Peyer's patch (tissue), 4 donors: ENCODE measurements at places on chromosomes 16 and 17. TPM values are rescaled to one million over a fixed set of nuclear protein-coding genes. Genes with fewer than 3 reads are reported as not detected.

- no peak overlapping the region for H3K4me3 ChIP-seq
- no peak for DNase-seq
Observed at GRCh38 chr17:82108961-82109475, 11.0 kb upstream of the FASN start.

- H3K4me3 ChIP-seq: no peak overlapping the region
- peak overlapping the region; percentile 86 for H3K27ac ChIP-seq
- DNase-seq: peak; percentile 61
Observed at GRCh38 chr17:79007504-79008381, 1.8 kb downstream of the CANT1 start.

DNA sequence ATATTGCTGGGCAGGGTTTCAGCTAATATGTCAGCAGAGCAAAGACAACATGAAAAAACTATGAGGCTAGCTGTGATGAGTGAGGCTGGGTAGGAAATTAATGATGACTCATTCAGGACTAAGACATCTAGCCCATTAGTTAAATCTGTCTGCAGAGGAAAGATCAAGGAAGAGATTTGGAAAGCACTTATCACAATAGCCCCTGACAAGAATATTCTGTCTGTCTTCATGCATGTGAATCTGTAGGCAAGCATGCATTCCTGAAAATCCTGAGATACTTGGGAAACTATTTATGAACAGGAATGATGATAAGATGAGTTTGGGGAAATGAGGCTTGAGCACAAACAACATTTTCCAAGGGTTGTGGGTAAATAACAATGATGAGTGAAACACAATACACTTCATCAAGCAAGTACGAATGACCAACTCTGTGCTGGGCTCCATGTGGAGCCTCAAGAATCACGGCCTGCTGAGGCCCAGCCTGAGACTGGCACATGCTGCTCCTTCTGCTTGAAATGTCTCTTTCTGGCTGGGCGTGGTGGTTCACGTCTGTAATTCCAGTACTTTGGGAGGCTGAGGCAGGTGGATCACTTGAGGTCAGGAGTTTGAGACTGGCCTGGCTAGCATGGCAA lies 96.5 kb upstream of the ASIC2 start:
- no peak overlapping the region for H3K4me3 ChIP-seq
- H3K36me3 ChIP-seq: no peaks in the 10 kb centered on the region
- H3K27ac ChIP-seq: no peak overlapping the region
- no peak for DNase-seq
- H3K4me1 ChIP-seq: no peaks in the 10 kb centered on the region

- no peaks in the 10 kb centered on the region for H3K27me3 ChIP-seq
- no peak overlapping the region for H3K27ac ChIP-seq
- no peak for DNase-seq
- no peaks in the 10 kb centered on the region for H3K4me1 ChIP-seq
- H3K36me3 ChIP-seq: no peaks in the 10 kb centered on the region
- no peak overlapping the region for H3K4me3 ChIP-seq
Observed at GRCh38 chr16:61014869-61015268, 1021.4 kb downstream of the CDH8 start.

- DNase-seq: no peak
- no peaks in the 10 kb centered on the region for H3K27me3 ChIP-seq
- peak overlapping the region; percentile 61 for H3K27ac ChIP-seq
- H3K4me1 ChIP-seq: peaks cover 3% of the 10 kb centered on the region
Observed at GRCh38 chr17:82239926-82240505, 11.2 kb downstream of the SLC16A3 start.

GRCh38 chr17:37368577-37368976 lies 7.2 kb upstream of the C17orf78 start:
- H3K4me3 ChIP-seq: no peak overlapping the region
- no peaks in the 10 kb centered on the region for H3K27me3 ChIP-seq
- no peaks in the 10 kb centered on the region for H3K4me1 ChIP-seq
- DNase-seq: no peak
- H3K36me3 ChIP-seq: no peaks in the 10 kb centered on the region
- no peak overlapping the region for H3K27ac ChIP-seq

DNA sequence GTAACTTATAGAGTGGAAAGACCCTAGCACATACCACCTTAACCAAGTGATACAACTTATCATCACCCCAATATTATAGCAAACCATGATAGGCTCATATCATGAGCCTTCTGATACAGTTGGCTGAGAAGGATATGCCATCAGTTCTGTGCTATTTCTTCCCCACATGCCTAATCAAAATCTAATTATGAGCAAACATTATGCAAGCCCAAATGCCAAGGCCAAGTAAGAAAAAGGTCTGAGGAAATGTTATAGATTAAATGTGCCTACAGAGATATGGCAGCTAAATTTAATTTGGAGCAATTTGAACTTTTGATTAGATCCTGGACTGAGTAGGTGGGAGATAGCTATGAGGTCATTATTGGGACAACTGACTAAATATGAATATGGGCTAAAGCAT lies 225.9 kb upstream of the PMFBP1 start:
- no peaks in the 10 kb centered on the region for H3K4me1 ChIP-seq
- no peak overlapping the region for H3K27ac ChIP-seq
- DNase-seq: no peak
- no peaks in the 10 kb centered on the region for H3K36me3 ChIP-seq
- no peaks in the 10 kb centered on the region for H3K27me3 ChIP-seq

- H3K4me1 ChIP-seq: no peaks in the 10 kb centered on the region
- no peaks in the 10 kb centered on the region for H3K27me3 ChIP-seq
- DNase-seq: no peak
- H3K36me3 ChIP-seq: no peaks in the 10 kb centered on the region
Observed at GRCh38 chr17:79629548-79630049, 18.7 kb upstream of the RBFOX3 start.

DNA sequence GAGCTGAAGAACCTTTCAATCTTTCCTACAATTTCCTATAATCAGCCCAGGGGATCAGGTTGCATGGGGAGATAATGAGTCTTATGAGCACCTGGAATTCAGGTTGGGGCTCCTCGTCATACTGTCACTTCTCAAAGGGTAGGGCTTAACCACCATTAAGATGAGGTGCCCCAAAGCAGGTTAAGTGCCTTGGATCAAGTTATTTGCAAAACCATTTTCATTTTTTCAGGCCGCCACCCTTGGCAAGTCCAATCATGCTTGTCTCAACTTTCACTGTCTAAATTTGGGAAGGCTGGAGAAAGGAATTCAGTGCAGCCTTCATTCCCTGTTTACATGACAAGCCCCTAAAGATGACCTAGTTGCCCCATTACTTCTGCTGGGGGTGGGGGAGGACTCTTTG lies 44.9 kb upstream of the TANGO6 start:
- DNase-seq: no peak
- H3K4me1 ChIP-seq: peaks cover 4% of the 10 kb centered on the region
- no peak overlapping the region for H3K27ac ChIP-seq
- no peaks in the 10 kb centered on the region for H3K27me3 ChIP-seq

GRCh38 chr17:41667280-41668041 lies 21.2 kb upstream of the EIF1 start:
- no peaks in the 10 kb centered on the region for H3K36me3 ChIP-seq
- no peak overlapping the region for H3K27ac ChIP-seq
- no peaks in the 10 kb centered on the region for H3K27me3 ChIP-seq
- H3K4me1 ChIP-seq: peaks cover 8% of the 10 kb centered on the region
- no peak for DNase-seq

GRCh38 chr16:24534620-24535019 lies 4.7 kb upstream of the RBBP6 start:
- H3K4me3 ChIP-seq: no peak overlapping the region
- H3K4me1 ChIP-seq: no peaks in the 10 kb centered on the region
- H3K27ac ChIP-seq: no peak overlapping the region
- H3K36me3 ChIP-seq: no peaks in the 10 kb centered on the region
- DNase-seq: no peak

GRCh38 chr17:38547444-38547843 lies 58.3 kb downstream of the SRCIN1 start:
- DNase-seq: no peak
- no peaks in the 10 kb centered on the region for H3K4me1 ChIP-seq
- no peaks in the 10 kb centered on the region for H3K27me3 ChIP-seq
- no peaks in the 10 kb centered on the region for H3K36me3 ChIP-seq
- no peak overlapping the region for H3K27ac ChIP-seq

DNA sequence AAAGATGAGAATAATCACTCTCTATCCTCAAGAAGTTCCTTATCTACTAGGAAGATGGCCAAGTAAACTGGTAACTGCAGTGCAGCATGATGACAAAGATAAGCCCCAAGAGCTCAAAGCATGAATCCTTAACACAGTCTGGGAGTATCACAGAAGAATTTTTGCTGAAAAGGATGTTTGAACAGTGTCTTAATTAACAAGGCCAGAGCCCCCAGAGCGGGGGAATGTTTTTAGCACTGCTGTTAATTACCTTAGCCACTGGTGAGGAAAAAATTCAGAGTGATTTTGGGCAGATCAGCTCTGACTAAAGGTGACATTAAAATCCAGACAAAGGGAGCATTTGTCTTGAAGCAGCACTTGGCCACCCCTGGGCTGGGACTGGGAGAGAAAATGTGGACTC lies 30.1 kb downstream of the ADAMTS18 start:
- no peak overlapping the region for H3K27ac ChIP-seq
- no peaks in the 10 kb centered on the region for H3K4me1 ChIP-seq
- no peaks in the 10 kb centered on the region for H3K27me3 ChIP-seq
- H3K36me3 ChIP-seq: no peaks in the 10 kb centered on the region
- DNase-seq: no peak
- H3K4me3 ChIP-seq: no peak overlapping the region

KRT23 gene
- 1.1 TPM for total RNA-seq

PYY gene
- total RNA-seq: 27.5 TPM

TBL3 gene
- 39.4 TPM for total RNA-seq

KRTAP4-5 gene
- not detected for total RNA-seq

PMFBP1 gene
- total RNA-seq: 7.9 TPM

SOX15 gene
- total RNA-seq: 2.4 TPM

VPS25 gene
- 82.1 TPM for total RNA-seq

ERI2 gene
- 28.2 TPM for total RNA-seq

TMEM220 gene
- 56.1 TPM for total RNA-seq
